CD4-positive, alpha-beta T cell treated with Interleukin-15 for 4 hours (primary cell): ENCODE measurements at places on chromosomes 11 and 22.

DNA sequence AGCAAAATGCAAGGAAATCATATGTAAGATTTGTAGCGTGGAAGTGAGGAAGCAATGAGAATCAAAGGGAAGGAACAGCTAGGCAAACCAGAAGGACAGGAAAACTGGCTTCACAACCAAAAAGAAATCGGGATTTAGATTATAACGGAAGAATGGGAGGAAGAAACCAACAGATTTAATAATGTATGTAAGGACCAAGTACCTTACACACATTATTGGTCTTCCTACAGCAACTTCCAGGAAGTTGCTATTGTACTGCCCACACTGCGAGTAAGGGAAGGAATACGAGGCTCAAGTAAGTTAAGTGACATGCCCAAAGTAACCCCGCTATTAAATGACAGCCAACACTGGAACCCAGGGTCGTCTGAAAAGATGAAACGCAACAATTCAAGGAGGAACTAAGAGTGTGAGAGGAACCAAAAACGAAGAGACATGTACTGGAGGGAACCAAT lies 473 bp downstream of the TXN2 start:
- DNase-seq: no peak

- no peak for DNase-seq
These were observed 90.7 kb downstream of the RTL6 start for GRCh38 chr22:44407171-44407986.

- DNase-seq: no peak
These were observed 224.6 kb upstream of the CCDC90B start for GRCh38 chr11:83510530-83511460.

- DNase-seq: no peak
These were observed 32.8 kb upstream of the LINC01488 start for GRCh38 chr11:69448471-69449284.

DNA sequence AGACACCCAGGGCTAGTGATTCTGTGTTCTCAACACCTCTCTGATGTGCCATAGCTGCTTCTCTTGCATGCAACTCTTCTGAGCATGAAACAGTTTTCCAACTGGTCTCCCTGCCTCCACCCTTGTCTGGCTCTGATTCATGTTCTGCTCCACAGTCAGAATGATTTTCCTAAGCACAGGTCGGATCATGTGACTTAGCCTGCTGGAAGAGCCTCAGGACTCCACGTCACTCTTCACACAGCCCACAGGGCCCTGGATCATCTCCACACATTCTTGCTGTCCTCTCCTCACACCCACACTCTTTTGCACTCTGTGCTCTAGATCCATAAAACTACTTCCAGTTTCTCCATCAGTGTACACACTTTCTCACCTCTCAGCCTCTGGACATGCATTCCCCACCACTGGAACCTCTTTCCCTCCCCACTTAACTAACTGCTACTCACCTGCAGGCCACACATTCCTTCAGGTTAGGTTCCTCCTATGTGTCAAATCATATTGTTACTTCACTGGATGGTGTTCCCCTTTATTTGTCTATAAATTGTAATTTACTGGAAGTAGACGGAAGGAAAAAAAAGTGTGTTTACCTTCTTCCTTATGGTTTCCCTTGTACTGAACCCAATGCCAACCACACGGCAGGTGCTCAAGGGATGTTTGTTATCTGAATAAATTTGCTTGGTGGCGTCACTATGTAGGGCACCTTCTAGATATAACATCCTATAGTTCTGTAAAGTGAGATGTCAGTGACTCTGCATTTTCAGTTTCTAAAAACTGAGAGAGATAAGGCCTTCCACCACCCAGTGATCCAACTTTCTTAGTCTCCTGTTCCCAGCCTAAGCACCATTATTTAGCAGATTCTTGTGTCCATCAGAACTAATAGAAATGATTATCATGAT lies 133.7 kb downstream of the ETS1 start:
- DNase-seq: no peak

DNA sequence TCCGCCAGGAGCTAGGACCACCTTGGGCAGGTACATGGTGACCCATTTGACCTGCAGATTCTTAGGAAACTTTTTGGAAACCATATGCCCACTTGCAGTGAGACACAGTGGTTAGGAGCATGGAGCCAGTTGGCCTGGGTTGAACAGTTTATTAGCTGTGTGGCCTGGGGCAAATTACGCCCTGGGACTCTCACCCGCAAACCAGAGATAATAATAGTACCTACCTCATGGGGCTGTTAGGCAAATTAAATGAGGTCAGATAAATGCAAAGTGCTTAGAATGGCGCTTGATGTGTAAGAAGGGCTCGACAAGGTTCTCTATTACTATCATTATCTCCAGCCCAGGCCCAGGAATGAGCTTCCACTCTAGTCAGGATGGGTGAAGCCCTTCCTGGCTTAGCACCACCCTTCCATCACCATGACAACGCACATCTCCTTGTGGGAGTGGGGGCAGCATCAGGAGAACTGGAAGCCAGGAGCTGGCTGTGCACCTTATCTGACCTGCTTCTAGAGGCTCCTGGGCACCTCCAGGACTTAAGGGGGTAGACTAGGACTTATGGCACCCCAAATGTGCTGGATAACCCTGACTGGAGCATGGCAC lies 5.1 kb downstream of the SYT12 start:
- no peak for DNase-seq

DNA sequence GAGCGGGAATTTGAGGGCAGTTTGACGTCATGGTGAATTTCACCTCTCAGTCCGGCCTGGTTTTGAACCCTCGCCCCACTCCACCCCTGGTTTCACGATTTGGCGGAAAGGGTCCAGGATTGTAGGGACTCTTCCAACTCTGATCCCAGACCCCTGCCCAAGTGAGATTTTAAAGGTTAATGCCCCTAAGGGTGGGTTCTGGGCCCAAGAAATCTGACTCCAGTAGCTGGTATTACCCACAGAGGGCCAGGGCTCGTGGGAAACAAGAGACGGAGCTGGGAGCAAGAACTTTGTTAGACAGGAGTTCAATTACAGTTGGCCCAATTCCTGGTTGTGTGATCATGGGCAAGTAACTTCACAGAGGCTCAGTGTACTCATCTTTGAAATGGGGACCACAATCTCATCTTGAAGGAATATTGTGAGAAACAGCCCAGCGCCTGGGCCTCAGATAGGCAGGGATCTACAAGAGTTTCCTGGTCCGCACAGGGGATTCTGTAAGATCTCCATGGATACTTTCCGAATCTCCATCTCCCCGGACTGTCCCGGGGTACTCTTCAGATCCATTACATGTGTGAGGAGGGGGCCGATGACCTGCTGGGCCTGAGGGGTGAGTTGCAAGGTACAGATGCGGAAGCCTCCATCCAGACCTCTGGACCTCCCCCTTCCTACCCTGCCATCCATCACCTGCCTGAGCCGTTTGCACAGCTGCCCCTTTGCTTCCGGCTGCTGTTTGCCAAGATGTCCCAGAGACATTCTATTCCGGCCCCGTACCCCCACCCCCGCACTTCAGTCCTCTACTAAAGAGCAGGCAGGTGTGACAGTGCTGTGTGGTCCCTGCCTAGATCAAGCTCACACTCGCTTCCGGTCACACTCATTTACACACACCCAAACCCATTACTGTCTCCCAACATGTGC lies 687 bp upstream of the CALCA start:
- no peak for DNase-seq

- DNase-seq: no peak
These were observed 116.4 kb downstream of the TYR start for GRCh38 chr11:89293965-89294679.
